ENCODE measurements at places on chromosomes 6 and 20.

DNA sequence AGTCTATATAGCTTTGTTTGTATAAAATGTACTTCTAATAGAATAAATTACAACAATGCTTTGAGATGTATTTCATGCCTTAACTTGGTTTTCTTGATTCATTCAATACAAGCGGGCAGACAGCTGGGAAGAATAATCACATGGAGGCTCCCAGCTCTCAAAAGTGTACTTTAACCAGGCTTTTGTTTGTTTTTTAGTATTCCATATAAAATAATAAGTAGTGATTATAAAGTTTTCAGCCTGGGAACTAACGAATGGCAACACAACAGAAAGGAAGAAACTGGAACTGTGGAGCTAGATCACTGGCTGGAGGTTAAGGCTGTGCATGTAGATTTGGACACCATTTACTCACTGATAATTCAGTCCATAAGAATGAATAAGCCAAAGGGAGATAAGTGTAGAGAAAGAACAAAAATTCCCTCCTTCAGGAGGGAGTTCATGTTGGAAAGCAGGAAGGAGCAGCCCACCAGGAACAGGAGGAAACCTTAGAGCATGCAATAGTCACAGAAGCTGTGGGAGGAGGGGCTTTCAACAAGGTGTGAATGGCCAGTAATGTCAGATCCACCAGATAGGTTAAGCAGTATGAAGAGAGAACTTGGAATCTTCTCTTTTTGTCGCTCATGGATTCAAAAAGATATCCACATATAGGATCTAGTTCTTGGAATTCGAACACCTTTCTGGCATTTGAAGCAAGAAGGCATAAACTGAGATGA is 41.2 kb upstream of the SLC35D3 start:
- DNase-seq = no peak

DNA sequence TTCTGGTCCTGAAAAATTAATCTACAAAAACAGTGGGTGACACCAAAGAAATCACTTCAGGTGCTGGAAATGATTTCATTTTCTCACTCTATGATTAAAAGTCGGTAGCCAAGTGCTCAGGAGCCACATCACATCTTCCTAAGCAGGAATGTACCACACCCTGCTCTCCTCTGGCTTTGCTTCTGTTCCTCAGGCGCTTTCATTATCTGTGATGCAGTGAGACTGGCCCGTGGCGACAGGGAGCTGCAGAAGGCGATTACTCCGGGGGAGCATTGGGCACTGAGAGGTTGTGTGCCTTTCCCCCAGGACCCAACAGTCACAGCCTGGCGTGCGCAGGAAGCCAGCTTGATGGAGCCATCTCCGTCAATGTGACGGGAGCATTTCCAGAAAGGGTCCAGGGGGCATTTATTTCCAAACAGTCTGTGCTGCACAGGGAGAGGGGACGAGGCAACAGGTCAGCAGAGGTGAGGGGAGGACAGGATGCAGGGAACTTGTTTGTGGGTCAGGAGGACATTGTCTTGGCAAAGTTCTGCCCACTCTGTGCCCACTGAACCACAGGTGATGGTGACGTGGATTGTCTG is 5.6 kb upstream of the ZNF831 start:
- DNase-seq = no peak

GRCh38 chr20:61735503-61735785 is 330.2 kb downstream of the TAF4 start:
- DNase-seq = no peak

- no peak for DNase-seq
These were observed 531.0 kb upstream of the MMS22L start for GRCh38 chr6:97813889-97814567.

- no peak for DNase-seq
These were observed 872 bp upstream of the RIMS4 start for GRCh38 chr20:44811150-44811685.

DNA sequence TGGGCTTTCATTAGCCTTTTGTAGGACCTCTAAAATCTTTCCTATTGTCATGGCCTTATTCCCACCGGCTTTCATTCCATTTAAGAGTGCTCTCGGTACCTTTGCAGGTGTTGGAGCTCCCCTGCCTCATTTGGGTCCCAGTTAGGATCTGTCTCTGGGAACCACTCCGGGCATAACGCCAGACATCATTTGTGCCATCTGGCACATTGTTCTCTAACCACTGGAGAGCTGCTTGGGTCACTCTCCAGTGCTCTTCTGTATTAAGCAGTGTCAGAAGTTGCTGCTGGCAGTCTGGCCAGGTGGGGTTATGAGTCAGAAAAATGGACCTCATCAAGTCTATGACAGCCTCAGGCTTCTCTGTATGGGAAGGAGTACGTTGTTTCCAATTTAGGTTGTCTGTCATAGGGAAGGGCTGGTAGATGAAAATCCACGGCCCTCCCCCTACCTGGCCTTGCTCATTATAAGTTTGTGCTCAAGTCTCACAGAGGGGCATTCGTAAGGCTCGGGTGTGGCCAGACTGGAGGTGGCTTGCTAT is 62.9 kb upstream of the MOCS1 start:
- no peak for DNase-seq

Measured in activated naive CD4-positive, alpha-beta T cell (primary cell).